ENCODE measurements at places on chromosomes 12 and 14. TPM values are rescaled to one million over a fixed set of nuclear protein-coding genes. Genes with fewer than 3 reads are reported as not detected.

CHGA gene
- 1.3 TPM for total RNA-seq

NDRG2 gene
- 3.3 TPM for total RNA-seq

ASCL1 gene
- not detected for total RNA-seq

UBE3B gene
- total RNA-seq: 12.1 TPM

SMIM41 gene
- not detected for total RNA-seq

DBX2 gene
- not detected for total RNA-seq
